Activated CD4-positive, alpha-beta T cell treated with anti-CD3 and anti-CD28 coated beads for 4 hours (primary cell): ENCODE measurements at places on chromosomes 5 and 9.

DNA sequence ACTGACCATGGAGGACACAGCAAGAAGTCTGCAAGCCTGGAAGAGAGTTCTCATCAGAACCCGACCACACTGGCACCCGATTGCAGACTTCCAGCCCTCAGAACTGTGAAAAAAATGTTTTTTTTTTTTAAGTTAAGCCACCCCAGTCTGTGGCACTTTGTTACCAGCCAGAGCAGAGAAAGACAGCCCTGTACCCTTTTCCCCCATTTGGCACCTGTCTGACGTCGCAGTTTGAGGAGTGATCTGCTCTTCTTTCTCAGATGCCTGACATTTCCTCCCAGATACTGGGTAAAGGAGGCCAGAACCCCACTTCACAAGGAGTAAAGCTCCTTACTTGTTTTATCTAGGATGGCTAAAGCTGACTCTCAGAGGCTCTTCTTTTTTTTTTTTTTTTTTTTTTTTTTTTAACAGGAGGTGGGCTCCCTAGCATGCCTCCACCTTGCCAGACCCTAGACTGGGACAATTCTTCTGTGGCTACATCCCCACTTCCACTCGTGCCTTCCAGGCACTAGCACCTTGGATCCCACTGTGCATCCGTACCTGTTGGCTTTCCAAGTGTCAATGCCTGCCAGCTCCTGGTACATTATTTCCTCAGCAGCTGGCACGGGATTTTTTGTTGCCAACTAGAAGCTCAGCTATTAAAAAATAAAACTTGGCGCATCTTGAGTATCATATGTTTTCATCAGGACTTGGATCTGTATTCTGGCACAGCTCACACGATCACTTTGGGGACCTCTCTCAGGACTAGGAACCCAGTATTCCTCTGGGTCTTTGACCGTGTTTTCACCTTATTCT lies 14.4 kb downstream of the CAMK4 start:
- DNase-seq: no peak

DNA sequence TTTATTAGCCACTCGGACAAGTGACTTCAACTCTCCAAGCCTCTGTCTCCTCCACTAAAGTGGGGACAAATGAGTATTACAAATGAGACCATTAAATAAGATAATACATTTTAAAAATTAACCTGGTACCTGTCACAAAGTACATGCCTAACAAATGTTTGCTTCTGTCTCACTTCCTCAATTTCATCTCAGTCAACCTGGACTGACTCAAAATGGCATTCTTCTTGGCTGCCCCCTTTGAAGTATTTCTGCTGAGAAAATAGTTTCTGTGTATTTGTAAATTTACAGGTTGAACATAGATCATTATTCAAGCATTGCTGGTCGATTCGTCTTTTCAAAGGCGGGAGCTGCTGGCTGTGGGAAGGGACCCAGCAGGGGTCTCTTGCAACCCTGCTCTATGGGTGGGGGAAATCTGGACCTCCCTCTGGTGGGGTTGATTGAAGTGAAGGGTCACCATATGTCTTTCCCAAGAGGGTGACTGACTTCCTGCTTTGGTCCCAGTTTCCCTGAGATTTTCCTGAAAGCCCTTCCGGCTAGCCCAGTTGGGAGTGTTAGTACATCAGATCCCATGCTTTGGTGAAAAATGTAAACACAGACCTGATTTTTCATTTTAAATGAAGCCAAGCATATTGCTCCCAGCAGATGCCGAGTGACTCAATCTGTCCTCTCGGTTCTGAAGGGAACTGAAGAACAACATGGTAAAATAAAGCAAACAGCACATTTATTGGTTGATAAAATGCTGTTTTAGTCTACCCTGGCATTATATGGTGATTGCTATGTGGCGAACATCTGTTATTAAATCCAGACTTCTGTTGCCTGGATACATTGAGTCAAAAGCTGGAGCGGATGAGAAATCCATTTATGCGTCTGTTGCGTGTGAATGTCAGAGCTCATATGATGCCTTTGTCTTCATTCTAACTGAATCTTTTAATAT lies 73.0 kb downstream of the KCNIP1 start:
- DNase-seq: no peak

DNA sequence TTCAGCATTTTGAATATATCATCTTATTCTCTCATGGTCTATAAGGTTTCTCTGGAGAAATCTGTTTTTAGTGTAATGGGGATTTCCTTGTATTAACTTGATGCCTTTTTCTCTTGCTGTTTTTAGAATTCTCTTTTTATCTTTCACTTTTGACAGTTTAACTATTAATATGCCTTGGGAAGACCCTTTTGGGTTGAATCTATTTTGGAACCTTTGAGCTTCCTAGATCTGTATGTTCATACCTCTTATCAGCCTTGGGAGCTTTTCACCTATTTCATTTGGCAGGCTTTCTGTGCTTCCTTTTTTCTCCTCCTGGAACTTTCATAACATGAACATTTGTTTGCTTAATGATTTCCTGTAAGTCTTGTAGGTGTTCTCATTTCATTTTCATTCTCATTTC lies 22.2 kb downstream of the RCL1 start:
- DNase-seq: no peak

DNA sequence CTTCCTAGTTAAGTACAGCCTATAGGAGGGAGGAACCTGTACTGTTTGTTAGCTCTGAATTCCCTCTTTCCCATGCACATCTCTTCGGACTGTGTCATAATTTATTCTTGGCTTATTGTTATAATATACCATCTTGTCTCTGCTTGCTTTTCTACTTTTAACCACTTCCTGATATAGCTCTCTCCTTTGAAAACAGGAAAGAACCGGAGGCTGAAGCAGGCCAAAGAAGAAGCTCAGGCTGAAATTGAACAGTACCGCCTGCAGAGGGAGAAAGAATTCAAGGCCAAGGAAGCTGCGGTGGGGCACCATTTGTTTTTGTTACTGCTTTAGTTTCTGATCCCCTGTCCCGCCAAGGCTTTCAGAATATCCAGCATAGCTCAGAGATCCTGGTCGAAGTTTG lies 4.8 kb downstream of the ATP6V1G1 start:
- peak; percentile 29 for DNase-seq

DNA sequence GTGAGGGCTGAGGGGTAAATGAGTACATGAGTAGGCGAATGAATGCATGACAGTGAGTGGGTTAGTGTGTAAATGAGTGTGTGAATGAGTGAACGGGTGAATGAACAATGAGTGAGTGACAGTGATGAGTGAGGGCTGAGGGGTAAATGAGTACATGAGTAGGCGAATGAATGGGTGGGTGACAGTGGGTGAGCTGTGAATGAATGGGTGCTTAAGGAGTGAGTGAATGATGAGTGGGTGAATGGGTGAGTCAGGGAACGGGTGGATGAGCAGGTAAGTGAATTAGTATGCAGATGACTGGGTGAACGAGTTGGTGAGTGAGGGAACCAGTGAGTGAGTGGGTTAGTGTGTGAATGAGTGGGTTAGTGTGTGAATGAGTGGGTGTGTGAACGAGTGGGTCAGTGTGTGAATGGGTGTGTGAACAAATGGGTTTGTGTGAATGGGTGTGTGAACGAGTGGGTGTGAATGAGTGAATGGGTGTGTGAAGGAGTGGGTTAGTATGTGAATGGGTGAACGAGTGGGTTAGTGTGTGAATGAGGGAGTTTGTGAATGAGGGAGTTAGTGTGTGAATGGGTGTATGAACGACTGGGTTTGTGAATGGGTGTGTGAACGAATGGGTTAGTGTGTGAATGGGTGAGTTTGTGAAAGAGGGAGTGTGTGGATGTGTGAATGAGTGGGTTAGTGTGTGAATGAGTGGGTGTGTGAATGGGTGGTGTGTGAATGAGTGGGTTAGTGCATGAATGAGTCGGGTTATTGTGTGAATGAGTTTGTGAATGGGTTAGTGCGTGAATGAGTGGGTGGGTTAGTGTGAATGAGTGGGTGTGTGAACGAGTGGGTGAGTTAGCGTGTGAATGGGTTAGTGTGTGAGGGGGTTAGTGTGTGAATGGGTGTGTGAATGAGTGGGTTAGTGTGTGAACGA lies 32.9 kb downstream of the NKD2 start:
- no peak for DNase-seq

DNA sequence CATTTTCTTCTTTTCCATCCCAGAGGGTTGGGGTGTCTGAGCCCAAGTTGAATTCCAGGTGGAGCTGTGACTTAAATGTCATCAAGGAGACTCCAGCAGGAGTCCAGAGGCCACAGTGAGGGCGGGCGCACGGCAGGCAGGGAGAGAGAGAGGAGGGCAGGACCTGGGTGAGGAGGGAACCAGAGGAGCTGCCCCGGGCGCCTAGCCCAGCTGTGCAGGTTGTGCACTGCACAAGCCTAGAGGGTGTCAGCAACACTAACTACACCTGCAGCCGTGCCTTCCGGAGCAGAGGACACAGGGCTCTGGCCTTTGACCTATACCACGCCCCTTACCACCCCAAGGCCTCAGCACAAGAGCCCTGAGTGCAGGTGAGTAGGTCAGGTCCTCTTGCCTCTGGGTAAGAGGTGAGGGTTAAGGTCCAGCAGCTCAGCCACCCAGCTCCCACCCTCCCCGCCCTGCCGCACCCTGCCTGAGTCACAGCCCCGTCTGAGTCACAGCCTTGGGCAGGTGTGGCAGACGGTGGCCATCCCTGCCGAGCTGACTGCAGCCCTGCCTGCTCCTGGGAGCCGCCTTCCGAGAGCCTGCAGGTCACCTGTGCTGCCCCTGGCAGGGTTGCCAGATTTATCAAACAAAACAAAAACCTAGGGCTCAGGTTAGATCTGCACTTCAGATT lies 6.4 kb upstream of the AGPAT2 start:
- no peak for DNase-seq

- no peak for DNase-seq
Observed at GRCh38 chr9:125332527-125332926, 70.9 kb downstream of the GAPVD1 start.

DNA sequence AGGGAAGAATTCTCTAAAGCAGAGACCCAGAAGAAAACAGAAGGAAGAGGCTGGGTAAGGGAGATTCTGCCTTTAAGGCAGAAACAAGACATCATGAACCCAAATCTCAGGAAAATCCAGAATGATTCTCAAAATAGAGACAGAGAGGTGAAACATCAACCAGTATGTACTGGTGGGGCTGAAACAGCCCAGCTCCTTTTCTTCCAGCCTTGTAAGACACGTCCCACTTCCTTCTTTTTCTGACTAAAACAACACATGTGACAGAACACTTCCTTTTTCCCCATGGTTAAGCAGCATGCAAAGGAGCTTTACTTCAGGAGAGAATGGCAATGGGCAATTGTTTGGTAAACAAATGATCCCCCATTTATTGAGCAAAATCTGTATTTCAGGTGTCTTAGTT lies 230.8 kb upstream of the NR4A3 start:
- DNase-seq: no peak

- DNase-seq: no peak
Observed at GRCh38 chr5:111734013-111734412, 23.0 kb downstream of the NREP start.

- DNase-seq: no peak
Observed at GRCh38 chr9:35723908-35724307, 8.1 kb downstream of the TLN1 start.

DNA sequence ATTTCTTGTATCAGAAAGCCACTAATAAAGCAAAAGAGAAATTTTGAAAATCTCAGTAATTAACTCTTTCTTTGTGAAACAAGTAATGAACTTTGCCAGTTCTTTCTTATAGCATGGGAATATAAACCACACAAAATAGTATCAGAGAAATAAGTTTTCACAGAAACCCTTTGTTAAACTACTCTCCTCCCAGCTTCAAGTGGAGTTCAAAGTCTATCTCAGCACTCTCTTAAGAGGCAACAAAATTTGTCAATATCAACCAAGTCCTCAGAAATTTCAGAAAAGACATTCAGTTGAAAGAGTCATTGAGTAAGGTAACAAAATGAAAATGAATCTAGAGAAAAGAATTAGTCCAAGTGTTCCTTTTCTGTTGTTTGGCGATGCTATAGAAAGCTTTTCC lies 89.3 kb downstream of the NTRK2 start:
- DNase-seq: no peak

DNA sequence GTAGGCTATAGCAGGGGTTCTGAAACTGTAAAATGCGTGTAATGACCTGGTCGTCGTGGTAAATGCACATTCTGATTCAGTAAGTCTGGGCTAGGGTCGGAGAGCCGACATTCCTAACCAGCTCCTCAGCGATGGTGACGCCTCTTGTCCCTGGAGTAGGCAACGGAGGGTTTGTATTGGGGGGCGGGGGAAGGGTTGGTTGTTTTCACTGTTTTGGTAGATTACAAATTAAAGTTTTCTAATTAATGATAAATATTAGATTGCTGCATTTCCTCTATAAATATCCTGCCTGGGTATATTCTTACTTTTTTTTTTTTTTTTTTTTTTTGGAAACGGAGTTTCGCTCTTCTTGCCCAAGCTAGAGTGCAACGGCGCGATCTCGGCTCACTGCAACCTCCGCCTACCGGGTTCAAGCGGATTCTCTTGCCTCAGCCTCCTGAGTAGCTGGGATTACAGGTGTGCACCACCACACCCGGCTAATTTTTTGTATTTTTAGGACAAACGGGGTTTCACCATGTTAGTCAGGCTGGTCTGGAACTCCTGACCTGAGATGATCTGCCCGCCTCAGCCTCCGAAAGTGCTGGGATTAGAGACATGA lies 566 bp upstream of the ALDH7A1 start:
- DNase-seq: no peak

DNA sequence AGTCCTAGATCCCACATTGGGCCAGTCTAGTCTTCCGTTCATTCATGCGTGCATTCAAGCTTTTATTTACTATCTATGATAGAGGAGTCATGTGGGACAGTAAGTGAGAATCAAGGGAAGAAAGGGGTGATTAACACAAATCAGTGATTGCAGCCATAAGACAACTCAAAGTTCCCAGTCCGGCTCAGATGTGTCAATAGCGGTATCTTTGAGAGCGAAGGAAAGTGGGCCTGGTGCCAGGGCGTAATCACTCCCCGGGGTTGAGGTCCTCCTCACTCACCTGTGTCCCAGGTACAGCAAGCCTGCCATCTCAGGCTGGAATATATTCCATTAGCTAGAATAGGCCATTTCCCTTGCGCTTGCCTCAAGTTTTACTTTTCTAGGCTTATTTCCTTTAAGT lies 196.3 kb downstream of the ATP10B start:
- DNase-seq: no peak

DNA sequence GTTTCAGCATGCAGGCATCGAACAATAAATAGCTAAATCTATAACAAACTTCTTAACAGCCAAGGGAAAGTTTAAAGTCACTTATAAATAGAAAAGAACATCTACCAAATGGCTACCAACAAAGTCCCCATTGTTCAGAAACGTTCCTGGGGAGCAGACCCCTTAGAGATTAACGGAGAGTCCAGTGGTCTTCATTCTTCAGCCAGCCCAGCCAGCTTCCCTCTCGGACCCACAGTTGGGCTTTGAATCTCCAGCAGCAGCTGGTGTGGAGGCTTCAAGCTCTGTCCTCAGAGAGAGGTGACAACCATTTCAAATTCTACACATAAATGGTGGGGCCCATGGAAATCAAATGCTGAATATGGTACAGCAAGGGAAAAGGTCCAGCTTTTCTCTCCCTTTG lies 11.2 kb downstream of the ENC1 start:
- no peak for DNase-seq
